GDM1 (cell line): ENCODE measurements at places on chromosomes 1 and 21.

GRCh38 chr1:6491480-6491962 lies at the start of gene PLEKHG5:
PLEKHG5 (minus strand) TSS chr1:6491667; CDS start chr1:6477571, 14,096 bp downstream.
- DNase-seq, result no peak

DNA sequence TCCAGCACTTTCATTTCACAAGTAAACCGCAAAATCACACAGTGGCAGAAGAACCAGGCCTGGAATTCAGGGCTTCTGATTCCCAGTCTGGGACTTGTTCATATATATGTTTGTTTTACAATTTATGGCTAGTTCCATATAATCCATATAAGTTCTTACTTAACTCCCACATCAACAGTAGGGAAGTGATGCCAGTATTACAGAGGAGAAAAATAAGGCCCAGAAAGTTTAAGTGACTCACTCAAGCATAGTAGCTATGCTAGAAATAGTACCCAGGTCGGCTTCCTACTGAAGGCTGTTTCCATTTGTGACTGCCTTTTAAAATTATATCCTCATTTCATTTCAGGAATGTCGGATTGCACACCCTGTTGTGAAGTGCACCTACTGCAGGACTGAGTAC lies 1.4 kb downstream of the FAM76A start:
- DNase-seq, result no peak

GRCh38 chr1:8409606-8410005 lies 91.7 kb downstream of the SLC45A1 start:
- no peak for DNase-seq

- DNase-seq, result no peak
Measured at GRCh38 chr1:170267317-170267716, 121.6 kb downstream of the NTMT2 start.

DNA sequence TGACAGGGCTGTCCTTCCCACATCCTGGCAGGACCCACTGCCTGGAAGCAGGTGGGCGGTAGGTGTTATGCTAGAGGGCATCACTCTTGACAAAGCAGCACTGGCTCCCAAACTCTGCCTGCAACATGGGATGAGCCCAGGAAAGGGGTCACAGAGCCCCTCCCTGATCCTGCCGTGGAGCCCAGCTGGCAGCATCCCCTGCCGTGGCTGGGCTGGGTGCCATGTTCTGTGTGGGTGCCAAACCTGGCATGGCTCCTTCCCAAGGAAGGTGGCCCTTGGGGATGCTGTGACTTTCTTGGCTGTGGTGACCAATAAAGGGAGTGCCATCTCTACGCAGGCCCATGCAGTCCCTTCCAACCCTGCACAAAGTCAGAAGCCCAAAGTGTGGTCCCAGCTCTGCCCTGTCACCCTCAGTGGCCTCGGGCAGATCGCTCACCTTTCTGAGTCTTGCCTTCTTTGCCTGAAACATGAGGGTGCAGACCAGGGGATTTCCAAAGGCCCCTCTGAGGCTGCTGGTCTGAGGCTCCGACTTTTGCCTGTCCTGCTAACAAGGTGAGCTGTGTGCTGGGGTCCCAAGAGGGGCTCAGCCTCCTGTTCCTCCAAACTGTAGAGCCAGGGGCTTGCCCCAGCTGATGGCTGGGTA lies 6.0 kb downstream of the CDK18 start:
- DNase-seq, result no peak

GRCh38 chr1:219476116-219476515 lies 136.8 kb downstream of the ZC3H11B start:
- no peak for DNase-seq

- DNase-seq, result no peak
Measured at GRCh38 chr1:201401700-201402099, 2.6 kb upstream of the LAD1 start.

GRCh38 chr1:31084782-31085569 lies 19.5 kb upstream of the PUM1 start:
- no peak for DNase-seq

GRCh38 chr21:35225573-35225972 lies 176.5 kb upstream of the RUNX1 start:
- no peak for DNase-seq

GRCh38 chr1:230900984-230901383 lies 32.7 kb upstream of the C1orf198 start:
- no peak for DNase-seq

GRCh38 chr1:207981976-207982375 lies 71.1 kb upstream of the CD34 start:
- no peak for DNase-seq

GRCh38 chr1:64880449-64880848 lies 85.9 kb downstream of the JAK1 start:
- DNase-seq, result no peak

DNA sequence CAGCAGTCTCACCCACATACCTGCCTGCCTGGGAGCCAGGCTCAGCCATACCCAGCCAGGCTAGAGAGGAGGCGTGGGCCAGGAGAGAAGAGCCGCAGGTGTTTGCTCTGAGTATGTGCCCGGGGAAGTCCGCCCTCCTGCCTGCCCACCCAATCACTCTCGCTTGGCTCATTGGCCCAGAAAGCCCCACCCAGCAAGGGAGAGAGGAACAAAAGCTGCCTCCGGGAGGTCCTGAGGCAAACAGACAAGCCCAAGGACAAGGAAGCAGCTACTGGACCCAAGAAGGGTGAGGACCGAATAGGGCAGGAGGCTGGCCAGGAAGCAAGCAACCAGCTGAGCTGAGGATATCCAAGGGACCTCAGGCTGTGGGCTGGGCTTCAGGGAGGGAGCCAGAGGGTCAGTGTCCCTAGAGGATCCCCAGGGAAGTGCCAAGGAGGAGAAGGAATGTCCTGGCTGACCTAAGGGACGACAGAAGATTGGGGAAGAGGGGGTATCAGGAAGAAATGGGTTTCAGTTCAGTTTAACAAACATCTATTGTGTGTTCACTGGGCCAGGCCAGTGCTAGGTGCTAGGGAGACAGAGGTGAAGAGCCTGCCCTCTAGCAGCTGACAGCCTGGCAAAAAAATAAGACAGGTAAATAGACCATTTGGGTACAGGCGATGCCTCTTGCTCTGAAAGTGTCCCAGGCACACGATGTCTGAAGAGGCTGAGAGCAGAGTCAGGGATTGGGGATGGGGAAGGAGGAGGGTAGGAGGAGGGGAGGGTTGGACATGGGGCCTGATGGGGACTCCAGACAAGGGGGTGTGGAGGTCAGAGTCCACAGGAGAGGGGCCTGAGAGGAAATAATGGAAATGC lies at the start of gene GJB4:
TSS of gene GJB4 (plus strand) at position 238 of the 855 bp plus-strand sequence. CDS start 1,515 bp downstream, outside the sequence.
- DNase-seq, result no peak

GRCh38 chr1:1347663-1348419 lies 1.4 kb downstream of the DVL1 start:
- no peak for DNase-seq

- no peak for DNase-seq
Measured at GRCh38 chr1:90720145-90720636, 3.1 kb upstream of the BARHL2 start.

DNA sequence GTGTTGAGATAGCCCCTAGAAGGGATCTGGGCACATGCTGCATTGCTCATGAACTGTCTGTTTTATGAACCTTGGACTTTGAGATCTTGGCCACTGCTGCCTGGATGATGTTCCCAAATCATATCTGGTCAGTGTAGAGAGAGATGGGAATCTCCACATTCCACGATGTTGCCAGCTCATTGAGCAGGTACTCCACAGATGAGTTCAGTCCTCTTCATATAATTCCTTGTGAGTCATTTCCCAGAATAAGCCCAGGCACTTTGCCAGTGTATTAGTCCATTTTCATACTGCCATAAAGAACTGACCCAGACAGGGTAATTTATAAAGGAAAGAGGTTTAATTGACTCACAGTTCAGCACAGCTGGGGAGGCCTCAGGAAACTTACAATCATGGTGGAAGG lies 254.0 kb upstream of the RUNX1 start:
- no peak for DNase-seq

GRCh38 chr1:175152006-175152652 lies 40.4 kb downstream of the KIAA0040 start:
- peak; percentile 12 for DNase-seq

DNA sequence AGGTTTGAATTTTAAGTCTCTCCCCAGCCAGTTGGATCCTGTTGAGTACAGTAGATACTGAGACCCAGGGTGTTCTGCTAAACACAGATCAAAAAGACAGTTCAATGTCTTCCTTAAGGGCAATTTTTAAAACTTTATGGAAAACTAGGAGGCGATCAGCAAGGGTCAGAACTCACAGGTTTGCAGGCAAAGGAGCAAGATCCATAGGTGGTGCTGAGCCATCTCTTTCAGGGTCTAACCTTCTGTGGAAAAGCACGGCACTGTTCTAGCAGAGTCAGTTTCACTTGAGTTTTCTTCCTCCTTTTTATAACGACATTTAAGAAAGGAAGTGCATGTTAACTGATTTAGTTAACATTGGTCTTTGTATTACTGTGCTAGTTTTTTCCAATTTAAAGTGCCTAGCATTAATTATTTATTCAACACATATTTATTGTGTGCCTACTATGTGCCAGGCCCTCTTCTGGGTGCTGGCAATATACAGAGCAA lies at the start of gene CD84:
TSS of gene CD84 (minus strand) at position 281 of the 486 bp plus-strand sequence. CDS start at position 222, 59 bp downstream.
- peak; percentile 45 for DNase-seq

- DNase-seq, result no peak
Measured at GRCh38 chr1:3729594-3730542, 22.4 kb upstream of the CCDC27 start.

DNA sequence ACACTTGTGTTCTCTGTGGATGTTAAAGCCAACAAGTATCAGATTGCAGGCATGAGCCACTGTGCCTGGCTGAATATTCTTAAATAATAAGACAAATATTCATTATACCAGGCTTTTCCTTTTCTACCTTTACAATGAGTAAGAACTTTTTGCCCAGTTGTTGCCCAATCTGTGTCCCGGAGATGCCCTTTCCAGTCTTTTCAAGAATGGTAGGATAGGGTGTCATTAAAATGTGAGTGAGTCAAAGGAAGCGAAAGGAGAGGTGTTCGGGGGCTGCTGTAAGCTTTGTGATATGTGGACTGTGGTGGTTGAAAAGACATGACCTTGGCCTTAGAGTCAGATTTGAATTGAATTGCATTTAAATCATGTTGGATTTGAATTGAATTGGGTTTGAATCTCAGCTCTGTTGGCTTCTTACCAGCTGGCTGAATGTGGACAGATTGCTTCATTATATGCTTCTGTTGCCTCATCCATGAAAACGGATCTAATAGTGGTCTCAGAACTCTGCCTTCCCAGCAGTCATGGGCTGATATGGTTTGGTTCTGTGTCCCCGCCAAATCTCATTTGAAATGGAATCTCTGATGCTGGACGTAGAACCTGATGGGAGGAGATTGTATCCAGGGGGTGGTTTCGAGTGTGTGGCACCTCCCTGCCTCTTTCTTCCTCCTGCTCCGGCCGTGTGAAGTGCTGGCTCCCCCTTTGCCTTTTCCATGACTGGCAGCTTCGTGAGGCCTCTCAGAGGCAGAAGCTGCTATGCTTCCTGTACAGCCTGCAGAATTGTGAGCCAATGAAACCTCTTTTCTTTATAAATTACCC lies 22.7 kb upstream of the AADACL3 start:
- no peak for DNase-seq

DNA sequence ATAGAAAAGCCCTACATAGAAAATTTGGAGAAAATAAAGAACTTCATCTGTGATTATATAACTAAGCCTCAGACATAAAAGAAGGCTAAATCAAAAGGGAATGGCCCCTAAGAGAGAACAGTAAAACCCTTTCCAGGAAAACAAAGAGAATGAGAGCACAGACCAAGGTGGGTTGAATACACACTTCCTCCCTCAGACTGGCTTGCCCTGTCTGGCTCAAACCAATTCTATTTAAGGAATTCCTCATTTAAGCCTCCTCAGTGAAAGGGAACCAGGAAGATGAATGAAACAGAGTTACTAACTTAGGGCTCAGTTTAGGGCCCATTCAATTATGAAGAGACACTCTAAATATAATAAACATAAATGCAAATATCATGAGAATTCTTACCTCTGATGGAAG lies 10.6 kb upstream of the SYT14 start:
- no peak for DNase-seq

DNA sequence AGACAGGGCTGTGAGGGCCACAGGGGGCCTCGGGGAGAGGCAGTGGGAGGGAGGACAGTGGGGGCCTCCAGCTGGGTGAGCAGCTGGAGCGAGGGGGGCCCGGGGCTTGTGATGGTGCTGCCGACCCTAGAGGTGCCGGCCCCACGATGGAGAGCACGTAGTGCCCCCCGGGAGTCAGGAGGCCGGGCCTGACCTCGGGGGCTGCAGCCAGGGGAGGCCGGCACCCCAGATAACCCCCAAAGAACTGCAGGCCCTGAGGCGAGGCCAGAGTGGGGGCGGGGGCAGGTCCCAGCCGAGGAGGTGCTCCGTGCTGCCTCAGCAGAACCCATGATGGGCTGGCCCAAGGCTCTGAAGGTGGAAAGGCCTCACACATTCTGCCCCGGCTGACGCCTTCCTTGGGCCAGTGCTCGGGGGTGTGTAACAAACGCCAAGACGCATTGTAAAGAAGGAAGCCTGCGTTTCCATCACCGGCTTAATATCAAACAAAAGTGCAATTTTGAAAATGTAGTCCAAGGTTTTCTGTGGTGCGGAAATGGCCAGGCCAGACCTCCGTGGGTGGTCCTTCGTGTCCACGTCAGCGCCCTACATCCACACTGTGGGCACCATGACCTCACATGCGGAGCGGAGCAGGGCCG lies 55.2 kb downstream of the COL6A1 start:
- no peak for DNase-seq

GRCh38 chr1:178639326-178639725 lies 85.7 kb upstream of the RALGPS2 start:
- DNase-seq, result no peak
